T-helper 2 cell (primary cell): ENCODE measurements at places on chromosomes 7 and 10.

DNA sequence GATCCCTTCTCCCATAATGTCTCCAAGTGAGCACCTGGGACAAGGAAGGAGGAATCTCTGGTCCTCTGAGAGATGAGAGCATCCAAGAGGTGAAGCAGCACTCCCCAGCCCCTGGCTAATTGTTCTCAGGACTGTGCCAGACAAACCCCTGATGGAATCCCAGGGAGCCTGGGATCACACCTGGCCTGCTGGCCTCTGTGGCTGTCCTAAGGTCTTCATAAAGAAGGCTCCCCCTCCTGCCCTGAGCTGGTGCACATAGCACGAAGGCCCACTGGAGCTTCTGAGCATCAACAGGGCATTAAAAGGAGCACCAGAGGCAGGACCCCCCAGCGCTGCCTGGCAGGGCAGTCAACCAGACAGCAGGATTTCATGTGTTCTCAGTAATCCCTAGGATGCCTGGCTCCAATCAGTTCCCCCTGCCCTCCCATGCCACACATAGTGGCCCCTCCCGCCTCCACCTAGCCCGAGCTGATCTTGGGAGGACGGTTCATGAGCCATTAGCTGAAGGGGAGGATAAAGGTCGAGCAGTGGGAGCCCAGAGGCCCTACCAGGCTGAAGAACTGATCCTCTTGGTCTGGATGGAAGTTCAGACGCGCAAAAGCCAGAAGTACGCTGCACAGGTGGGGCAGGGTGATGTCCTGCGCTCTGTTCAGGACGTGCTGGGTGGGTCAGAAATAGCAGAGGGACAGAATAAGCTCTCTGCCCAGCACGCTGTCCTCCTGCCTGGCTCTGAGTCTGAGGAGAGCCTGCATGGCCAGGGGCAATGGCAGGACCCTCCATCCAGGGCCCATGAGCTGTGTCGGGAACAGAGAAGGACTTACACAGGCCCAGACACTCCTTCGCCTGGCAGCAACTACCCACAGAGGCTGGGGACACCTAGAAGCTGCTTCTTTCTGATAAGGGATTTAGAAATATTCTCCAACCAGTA lies 8.4 kb downstream of the TBRG4 start:
- DNase-seq = no peak

DNA sequence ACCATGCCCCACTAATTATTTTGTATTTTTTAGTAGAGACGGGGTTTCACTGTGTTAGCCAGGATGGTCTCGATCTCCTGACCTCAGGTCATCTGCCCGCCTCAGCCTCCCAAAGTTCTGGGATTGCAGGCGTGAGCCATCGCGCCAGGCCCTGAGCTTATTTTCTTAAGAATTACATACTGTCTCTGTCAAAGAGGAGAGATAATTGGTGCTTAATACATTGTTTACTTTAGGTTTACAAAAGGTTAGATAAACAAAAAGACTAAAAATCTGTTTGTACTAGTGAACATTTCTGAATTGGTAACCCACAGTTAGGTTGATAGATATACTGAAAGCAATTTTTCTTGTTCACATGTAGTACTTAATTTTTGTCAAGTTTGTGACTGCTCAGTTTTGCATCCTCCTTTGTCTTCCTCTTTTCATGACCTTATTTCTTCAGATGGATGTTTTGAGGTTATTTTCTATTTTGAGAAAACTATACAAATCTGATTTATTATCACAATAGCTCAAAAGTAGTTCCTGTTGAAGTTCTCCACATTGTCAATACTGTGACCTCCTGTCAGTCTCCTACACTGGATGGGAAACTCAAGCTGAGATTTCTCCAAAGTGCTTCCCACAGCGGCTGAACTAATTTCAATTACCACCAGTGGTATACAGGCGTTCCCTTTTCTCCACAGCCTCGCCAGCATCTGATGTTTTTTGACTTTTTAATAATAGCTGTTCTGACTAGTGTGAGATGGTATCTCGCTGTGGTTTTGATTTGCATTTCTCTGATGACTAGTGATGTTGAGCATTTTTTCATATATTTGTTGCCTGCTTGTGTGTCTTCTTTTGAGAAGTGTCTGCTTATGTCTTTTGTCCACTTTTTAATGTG lies 22.5 kb downstream of the HHEX start:
- DNase-seq = peak; percentile 67

- no peak for DNase-seq
Observed at GRCh38 chr10:102713539-102713813, 721 bp downstream of the ARL3 start.

GRCh38 chr10:132551808-132552130 lies 14.2 kb downstream of the INPP5A start:
- no peak for DNase-seq

GRCh38 chr7:86749741-86750665 lies 106.3 kb downstream of the GRM3 start:
- DNase-seq = no peak

GRCh38 chr7:6246251-6246917 lies 26.0 kb downstream of the CYTH3 start:
- DNase-seq = no peak

DNA sequence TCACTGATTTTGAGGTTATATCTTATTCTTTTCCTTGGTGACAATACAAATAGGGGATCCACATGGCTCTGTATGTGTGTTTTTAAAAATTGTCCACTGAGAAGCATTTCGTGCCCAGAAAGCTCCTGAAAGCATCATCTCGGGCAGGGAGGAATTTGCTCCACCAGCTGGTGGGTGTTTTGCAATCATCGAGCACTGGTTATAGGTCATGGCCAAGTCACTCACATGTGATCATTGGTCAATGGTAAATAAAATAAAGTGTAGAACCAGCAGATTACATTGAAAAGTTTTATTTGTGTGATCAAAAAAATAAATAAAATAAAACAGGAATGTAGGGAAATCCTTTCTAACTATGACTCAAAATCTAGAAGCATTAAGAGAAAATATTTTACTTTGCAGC lies 23.0 kb upstream of the SNX13 start:
- no peak for DNase-seq

DNA sequence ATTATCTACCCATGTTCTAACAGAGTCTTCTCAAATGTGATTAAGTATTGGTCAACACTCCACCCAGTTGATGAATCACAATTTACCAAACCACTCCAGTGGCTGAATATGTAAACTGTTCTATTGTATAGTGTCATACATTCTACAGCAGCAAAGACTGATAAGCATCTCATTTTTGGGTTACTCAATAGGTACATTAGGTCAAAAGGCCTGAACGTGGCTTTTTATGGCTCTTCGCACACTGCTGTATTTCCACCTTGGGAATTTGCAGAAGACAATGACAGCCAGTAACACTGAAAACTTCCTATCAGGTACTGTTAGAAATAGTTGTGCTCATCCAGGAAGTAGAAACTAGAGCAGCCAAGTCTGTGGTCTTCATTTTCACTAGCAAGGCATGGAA lies 166.9 kb downstream of the GLI3 start:
- DNase-seq = no peak

GRCh38 chr7:277228-277627 lies 12.7 kb upstream of the FOXL3 start:
- no peak for DNase-seq

GRCh38 chr10:48576501-48576900 lies 28.4 kb downstream of the ARHGAP22 start:
- DNase-seq = no peak

GRCh38 chr7:159136442-159136841 lies 8.2 kb downstream of the VIPR2 start:
- DNase-seq = no peak

- no peak for DNase-seq
Observed at GRCh38 chr7:121419201-121420148, 23.4 kb upstream of the FAM3C start.

GRCh38 chr7:30968294-30968693 lies 4.5 kb downstream of the GHRHR start:
- no peak for DNase-seq

GRCh38 chr7:151247611-151248345 lies 716 bp downstream of the SMARCD3 start:
- DNase-seq = no peak

- no peak for DNase-seq
Observed at GRCh38 chr10:84348447-84348846, 20.1 kb downstream of the CCSER2 start.

GRCh38 chr7:48046458-48046857 lies 11.1 kb downstream of the C7orf57 start:
- DNase-seq = no peak

DNA sequence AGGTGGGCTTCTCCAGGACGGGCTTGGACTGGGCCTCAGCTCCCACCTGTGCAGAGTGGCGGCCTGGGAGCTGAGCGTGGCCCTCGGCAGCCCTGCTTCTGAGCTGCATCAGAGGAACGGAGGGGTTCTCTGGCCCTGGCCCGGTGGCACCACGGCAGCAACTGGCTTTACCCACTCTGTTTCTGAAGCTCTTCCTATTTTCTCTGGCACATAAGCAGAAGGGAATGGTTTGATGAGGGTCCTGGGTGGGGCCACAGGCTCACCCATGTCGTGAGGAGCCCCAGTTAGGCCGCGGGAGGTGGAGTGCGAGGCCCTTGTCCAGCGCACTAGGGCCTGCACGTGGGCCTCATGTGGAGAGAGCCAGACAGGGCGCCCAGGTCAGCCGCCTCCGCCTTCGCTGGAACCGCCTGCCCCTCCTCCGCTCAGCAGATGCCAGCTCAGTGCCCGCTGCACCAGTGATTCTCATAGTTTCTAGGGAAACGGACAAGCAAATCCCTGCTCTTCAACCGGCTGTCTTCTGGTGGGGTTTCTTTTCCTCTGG lies 284.0 kb downstream of the CELF2 start:
- no peak for DNase-seq

GRCh38 chr10:70352401-70353097 lies 29.9 kb downstream of the LRRC20 start:
- DNase-seq = no peak

GRCh38 chr10:18378766-18379165 lies 238.5 kb downstream of the CACNB2 start:
- no peak for DNase-seq

DNA sequence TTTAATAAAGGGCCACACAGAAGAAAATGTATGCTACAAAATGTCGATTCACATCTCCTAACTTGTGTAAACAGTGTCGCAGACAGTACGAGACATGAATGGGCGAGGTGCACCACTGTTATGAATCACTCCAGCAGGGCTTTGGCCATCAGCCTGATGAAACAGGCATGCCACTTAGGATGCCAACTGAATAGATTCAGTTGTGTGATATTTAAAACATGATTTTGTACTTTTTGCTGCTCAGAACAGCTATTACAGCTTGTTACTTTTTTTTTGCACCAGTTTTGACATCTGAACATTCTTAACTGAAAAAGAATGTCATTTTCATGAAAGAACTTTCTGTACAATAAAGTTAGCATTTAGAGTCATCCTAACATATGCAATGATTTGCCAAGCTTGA lies 138.1 kb downstream of the VTI1A start:
- DNase-seq = no peak

- DNase-seq = no peak
Observed at GRCh38 chr10:97144297-97144696, 41.5 kb downstream of the SLIT1 start.

DNA sequence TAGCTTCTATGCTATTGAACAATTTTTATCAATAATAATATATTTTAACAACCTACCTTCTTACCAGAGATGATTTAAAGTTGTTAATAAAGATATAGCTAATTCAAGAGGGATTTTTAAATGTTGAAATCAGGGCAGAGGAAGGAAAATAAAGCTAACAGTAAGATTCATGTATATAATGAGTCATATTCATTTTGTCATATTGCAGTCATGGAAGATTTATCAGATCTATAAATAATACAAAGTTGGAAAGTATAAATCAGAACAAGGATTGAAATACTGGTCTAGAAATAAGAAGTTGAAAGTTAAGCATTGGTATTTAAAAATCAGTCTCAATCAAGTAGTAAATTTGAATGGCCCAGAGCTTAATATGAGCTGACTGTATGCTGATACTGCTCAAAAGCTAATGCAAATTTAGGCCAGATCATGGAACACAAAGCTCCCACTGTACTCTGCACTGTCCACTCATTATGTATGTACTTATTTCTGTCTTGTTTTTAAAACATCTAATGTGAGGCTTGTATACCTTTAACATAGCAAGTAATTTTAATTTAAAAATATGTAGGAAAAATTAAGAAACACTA lies 196.9 kb downstream of the ZEB1 start:
- no peak for DNase-seq
